ENCODE measurements at places on chromosomes 12 and 14. TPM values are rescaled to one million over a fixed set of nuclear protein-coding genes. Genes with fewer than 3 reads are reported as not detected.

- H3K4me3 ChIP-seq = no peak overlapping the region
- H3K4me1 ChIP-seq = peaks cover 82% of the 10 kb centered on the region
- no peak for DNase-seq
- no peaks in the 10 kb centered on the region for H3K27me3 ChIP-seq
- H3K27ac ChIP-seq = peak overlapping the region; percentile 94
These were observed 97.9 kb downstream of the RFLNA start for GRCh38 chr12:124392667-124393413.

Gene CPNE8
- 23.6 TPM for total RNA-seq

DNA sequence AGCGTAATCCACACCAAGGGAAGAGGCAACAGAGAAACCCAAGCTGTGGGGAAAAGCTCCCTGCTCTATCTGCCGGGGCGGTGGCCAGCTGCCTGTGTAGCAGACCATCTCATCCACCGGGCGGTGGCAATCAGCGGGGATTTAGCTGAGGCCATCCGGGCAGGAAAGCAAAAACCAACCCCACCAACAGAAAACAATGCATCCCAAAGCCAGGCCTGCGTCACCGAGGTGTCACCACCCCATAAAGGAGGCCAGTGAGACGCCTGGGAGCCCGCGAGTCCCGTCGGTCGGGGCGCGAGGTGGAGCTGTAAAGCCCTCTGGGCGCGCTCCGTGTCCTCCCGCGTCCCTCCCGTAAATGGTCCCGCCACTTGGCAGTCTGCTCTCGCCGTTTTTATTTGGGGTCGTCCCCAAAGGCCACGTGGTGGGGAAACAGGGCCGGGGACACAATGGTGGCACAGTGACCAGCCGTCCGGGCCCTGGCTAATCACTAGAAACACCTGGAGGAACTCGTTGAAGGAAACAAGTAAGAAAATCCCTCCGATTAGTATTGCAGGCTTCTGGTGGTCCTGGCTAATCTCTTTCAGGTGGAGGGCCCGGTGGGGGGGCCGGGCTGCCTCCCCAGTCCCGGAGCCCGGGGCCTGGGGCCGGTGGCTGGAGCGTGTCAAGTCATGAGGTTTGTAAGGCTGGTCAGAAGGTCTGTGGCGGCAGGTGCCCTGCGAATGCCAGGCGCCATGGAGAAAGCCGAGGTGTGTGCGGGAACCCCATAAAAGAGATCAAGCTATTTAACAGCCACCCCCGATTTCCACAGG is 94.7 kb upstream of the GSC start:
- no peak overlapping the region for H3K4me3 ChIP-seq
- no peaks in the 10 kb centered on the region for H3K36me3 ChIP-seq
- H3K4me1 ChIP-seq = no peaks in the 10 kb centered on the region
- H3K27ac ChIP-seq = no peak overlapping the region
- no peak for DNase-seq

Gene SMCO2
- 0.36 TPM for total RNA-seq

GRCh38 chr14:22541721-22542120 is 47.3 kb downstream of the DAD1 start:
- H3K27ac ChIP-seq = no peak overlapping the region
- no peak overlapping the region for H3K4me3 ChIP-seq
- H3K4me1 ChIP-seq = no peaks in the 10 kb centered on the region
- no peaks in the 10 kb centered on the region for H3K27me3 ChIP-seq
- H3K36me3 ChIP-seq = no peaks in the 10 kb centered on the region
- DNase-seq = no peak

Gene EXD2
- total RNA-seq = 9.5 TPM

GRCh38 chr12:97784904-97785303 is 322.3 kb downstream of the RMST start:
- no peak for DNase-seq
- no peaks in the 10 kb centered on the region for H3K27me3 ChIP-seq
- H3K4me3 ChIP-seq = no peak overlapping the region
- H3K4me1 ChIP-seq = no peaks in the 10 kb centered on the region
- no peaks in the 10 kb centered on the region for H3K36me3 ChIP-seq

Gene VRTN
- not detected for total RNA-seq

DNA sequence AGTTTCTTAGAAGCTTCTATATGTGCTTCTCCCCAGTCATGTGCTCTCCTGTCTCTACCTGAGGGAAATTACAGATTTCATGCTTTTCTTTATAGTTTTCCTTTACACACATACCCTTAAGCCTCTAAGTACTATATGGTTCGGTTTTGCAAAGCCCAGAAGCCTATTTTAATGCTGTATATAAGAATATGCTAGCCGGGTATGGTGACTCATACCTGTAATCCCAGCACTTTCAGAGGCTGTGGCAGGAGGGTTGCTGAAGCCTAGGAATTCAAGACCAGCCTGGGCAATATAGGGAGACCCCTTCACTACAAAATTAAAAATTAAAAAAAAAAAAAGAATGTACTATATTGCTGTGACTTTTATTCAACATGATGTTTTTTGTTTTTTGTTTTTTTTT is 15.4 kb downstream of the DGLUCY start:
- H3K27ac ChIP-seq = no peak overlapping the region
- H3K36me3 ChIP-seq = no peaks in the 10 kb centered on the region
- H3K27me3 ChIP-seq = no peaks in the 10 kb centered on the region
- H3K4me3 ChIP-seq = no peak overlapping the region

All from Panc1 (cell line).